Activated CD4-positive, alpha-beta T cell treated with anti-CD3 and anti-CD28 coated beads for 36 hours (primary cell): ENCODE measurements at places on chromosomes 2 and 18.

DNA sequence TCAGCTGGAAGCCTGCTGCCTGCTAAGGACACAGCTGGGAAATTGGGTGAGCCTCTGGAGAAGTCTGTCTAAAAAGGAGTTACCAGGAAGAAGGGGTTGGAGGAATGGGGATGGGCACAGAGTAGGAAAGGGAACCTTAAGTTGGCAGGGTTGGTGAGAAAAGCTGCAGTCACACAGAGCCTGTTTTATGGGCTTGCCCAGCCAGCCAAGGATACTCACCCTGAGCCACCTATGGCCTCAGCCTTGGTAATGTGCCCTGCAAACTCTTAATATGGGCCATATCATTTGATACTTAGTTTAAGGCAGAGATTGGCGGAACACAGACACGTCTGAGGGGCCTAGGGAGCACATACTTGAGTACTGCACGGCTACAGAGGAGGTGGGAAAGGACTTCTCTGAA lies 418.3 kb upstream of the RAB12 start:
- no peak for DNase-seq

DNA sequence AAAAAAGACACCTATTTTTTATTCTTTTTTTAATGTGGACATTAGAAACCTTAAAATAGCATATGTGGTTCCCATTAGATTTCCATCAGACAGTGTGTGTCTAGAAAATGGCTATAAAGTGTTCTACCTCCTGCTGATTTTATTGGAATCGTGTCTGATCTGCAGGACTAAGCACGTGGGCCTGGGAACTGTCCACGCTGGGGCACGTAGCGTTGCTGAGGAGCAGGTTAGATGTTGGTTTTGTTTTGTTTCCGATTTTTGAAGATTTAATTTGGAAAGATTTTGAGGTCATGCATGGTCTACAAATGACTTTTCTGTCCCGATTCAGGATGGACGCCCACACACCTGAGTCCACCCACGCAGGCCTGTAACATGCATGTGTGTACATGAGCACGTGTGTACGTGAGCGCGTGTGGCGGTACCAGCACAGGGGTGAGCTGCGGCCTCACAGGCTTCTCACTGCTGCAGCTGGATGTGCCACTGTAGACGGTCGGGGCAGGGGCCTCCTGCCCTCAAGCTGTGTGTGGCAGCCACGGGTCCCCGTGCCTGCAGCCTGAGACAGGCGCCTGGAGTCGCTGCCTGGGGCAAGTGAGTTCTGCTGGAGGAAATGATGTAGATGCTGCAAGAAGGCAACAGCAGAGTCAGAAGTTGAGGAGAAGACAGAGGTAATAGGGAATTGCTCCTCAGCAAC lies 99.7 kb upstream of the CTDP1 start:
- DNase-seq, result no peak

DNA sequence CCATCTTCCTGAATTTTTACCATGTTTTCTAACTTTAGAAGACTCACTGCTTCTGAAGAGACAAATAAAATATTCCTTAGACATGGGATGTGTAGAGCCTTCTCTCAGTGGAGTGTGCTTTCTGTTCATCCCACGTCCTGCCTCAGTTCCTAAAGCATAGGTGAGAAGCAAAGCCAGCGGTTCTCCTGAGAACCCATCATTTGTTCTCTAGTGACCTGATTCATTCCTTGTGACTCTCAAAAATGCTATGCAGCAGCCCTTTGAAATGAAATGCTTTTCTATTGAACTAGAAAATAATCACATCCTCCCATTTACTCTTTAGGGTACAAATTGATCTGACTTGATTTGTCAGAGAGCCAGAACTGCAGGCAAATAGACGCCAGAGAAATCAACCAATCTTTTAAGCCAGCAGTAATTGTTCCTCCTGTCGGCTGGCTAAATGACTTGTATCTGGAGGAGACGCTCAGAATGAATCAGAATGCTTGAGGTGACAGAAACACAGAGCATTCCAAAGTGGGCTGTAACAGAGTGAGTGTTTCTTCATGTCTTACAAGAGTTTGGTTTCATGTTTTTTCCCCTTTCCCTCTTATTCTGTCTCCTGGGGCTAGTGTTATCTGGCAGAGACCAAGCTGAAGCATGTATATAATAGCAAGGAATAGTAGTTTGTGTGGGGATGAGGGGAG lies 81.3 kb upstream of the TMEM178A start:
- no peak for DNase-seq

DNA sequence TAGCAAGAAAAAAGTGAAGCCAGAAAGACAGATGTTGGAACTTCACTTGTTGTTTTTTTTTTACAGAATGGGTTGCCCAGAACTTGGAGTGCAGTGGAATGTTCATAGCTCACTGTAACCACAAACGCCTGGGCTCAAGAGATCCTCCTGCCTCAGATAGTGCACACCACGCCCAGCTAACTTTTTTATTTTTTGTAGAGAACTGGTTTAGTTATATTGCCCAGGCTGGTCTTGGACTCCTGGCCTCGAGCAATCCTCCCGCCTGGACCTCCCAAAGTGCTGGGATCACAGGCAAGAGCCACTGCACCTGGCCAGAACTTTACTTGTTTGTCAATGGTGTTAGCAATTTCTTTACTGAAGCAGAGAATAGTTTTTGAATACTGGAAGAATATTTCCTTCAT lies 11.9 kb upstream of the ASPRV1 start:
- DNase-seq, result no peak

GRCh38 chr2:153875801-153876466 lies 4.2 kb downstream of the GALNT13 start:
- no peak for DNase-seq
